ENCODE measurements at places on chromosomes 2 and 18.

DNA sequence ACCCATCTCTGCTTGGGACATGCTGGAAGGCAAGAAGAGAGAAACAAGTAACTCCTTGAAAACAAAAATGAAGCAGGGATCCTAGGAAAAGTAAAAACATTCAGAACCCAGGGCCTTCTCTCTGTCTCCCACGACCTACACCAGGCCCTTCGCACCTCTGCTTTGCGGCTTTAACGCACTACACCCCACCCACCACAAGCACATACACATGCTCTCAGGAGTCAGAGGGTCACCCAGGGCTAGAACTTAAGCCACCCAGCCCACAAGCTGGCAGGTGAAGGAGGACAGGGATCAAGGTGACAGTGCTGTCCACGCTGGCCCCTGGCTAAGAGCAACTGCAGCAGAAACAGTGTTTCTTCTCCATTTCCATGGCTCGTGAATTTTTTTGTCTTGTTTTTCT lies 72.2 kb downstream of the BCL11A start:
- DNase-seq, result no peak

GRCh38 chr2:20666304-20667150 lies at the start of gene GDF7:
Gene GDF7, plus strand, starts transcription at chr2:20667144. Its CDS starts 96 bp downstream, at chr2:20667240.
- DNase-seq, result no peak

DNA sequence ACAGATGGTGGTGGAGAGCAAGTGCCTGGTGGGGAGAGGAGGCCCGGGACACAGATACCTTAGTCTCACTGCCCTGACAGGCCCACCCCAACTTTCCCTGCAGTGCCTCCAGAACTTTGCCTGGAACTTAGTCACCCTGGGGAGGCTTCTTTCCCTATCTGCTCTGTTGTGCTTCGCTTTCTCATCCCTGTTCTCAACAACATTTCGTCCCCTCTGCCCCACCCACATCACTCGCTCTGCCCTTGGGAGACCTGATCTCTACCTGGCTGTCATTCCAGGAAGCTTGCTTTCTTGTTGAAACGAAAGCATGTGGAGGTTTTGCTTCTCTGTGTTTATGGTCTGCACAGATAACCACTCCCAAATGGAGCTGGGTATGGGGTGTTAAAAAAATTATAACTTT lies 93.8 kb downstream of the PRKCE start:
- no peak for DNase-seq

DNA sequence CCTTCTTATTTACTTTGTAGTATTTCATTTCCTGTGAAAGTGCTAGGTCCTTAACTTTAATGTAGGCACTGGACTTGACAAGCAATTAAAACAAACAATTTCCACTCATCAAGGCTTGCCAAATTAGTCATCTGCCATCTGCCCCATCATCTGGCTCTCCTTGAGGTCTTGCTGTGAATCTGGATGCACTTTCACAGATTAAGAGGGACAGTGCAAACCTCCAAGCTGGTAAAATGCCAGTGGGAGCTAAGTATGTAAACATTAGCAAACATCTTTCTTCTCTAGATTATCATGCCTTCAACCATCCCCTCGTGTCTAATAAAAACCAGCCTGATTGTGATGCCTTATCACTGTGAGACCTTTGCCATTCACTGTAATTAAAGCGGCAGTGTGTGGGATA lies 402.9 kb downstream of the ERBB4 start:
- no peak for DNase-seq

- DNase-seq, result no peak
Measured at GRCh38 chr2:235756491-235756890, 262.6 kb downstream of the AGAP1 start.

GRCh38 chr2:72991439-72991725 lies 74.1 kb downstream of the EMX1 start:
- DNase-seq, result no peak

DNA sequence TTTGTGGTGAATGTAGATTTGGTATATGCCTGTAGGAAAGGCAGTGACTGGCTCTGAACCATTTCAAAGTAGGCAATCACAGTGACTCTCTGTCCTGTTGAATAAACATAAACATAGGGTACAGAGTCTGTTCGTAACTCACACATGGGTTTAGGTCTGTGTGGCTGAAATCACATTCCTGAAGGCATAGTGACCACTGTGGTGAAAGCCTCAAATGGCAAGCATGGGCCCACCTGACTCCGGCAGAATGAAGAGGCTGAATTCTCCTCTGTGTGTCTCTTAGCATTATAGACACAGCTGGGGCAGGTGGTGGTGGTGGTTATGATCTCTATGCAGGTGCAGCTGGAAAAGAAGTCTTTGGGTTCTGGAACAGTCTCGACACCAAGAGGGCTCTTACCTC lies 61.2 kb downstream of the ITGA6 start:
- no peak for DNase-seq

- DNase-seq, result no peak
Measured at GRCh38 chr2:135836596-135837270, at the start of gene LCT. Gene LCT, minus strand, starts transcription at chr2:135837184. Its CDS starts 15 bp downstream, at chr2:135837169.

- DNase-seq, result peak; percentile 92
Measured at GRCh38 chr2:182587831-182588230, 128.2 kb upstream of the DNAJC10 start.

GRCh38 chr2:222523783-222524544 lies 99.6 kb downstream of the SGPP2 start:
- DNase-seq, result no peak

DNA sequence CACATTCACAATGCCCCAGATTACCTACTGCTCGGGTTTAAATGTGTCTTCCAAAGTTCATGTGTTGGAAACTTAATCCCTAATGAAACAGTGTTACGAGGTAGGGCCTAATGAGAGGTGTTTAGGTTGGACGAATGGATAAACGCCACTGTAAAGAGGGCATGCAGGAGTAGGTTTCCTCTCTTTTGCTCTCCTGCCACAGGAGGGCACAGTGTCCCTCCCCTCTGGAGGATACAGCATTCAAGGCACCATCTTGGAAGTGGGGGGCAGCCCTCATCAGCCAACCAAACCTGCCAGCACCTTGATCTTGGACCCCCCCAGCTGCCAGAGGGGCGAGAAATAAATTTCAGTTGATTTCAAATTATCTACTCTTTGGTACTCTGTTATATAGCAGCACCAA lies 103.5 kb downstream of the TSHZ1 start:
- no peak for DNase-seq

GRCh38 chr2:12982149-12982584 lies 265.4 kb downstream of the TRIB2 start:
- peak; percentile 73 for DNase-seq

- DNase-seq, result no peak
Measured at GRCh38 chr2:5983511-5984272, 291.5 kb downstream of the SOX11 start.

DNA sequence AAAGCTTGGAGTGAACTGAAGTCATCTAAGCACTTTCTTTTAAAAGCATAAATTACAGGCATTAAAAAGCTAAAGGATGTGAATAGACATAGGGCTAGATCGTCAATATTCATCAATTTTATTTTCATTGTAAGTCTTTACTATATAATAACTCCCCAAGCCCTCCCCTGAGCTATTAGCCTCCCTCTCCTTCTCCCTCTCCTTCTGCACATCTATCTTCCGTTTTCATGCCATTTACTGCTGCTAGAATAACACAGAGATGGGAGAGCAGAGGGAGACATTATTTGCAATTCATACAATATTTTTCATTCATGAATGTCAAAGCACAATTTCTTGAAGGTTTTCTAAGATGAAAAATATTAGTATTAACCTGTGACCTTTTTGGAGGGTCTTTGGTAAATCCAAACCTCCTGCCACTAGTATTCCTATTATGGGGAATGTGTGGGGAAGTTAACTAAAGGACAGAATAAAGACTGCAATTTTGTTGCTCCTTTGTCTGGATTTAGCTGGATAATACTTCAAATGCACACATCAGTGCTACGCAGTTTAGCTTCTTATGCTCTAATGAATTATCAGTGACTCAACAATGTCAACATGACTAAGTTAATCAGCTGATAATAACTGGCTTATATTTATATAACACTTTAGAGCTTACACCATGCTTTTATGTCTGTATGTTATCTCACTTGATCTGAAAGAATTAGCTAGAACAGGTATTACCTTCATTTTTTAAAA lies 28.2 kb upstream of the MFF start:
- DNase-seq, result no peak

DNA sequence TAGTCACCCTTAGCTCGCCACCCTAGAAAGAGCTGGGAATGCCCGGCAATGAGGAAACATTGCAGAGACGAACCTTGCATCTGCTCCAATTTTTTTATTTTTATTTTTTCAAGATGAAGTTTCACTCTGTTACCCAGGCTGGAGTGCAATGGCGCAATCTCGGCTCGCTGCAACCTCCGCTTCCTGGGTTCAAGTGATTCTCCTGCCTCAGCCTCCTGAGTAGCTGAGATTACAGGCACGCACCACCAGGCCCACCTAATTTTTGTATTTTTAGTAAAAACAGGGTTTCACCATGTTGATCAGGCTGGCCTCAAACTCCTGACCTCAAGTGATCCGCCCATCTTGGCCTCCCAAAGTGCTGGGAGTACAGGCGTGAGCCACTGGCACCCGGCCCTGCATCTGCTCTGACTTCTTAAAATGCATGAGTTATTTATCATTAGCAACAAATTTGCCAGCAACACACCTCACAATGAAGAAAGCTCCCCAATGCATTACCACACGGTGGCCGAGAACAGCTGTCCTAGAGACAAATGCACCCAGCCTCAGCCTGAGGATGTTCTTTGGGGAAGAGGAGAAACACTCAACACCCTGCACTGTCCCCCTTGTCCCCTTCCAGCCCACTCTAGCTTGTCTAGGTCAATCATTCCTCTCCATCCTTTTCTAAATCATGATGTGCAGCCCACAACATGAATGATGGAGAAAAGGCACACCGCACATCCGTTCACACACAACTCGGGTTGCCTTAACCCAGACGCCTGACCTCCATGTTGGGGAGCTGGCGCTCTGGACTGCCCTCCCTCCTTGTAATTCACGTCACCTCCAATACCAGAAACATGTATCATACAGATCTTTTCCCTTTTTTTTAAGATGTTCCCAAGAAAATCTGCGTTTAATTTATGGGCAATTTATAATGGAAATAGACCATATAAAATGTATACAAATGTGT lies 46.9 kb downstream of the TTC32 start:
- DNase-seq, result no peak

GRCh38 chr2:199806179-199806578 lies 44.8 kb downstream of the FTCDNL1 start:
- DNase-seq, result no peak

GRCh38 chr2:224359569-224359968 lies 42.3 kb downstream of the FAM124B start:
- DNase-seq, result no peak

GRCh38 chr2:78330193-78330592 lies 695.3 kb upstream of the REG3G start:
- no peak for DNase-seq

DNA sequence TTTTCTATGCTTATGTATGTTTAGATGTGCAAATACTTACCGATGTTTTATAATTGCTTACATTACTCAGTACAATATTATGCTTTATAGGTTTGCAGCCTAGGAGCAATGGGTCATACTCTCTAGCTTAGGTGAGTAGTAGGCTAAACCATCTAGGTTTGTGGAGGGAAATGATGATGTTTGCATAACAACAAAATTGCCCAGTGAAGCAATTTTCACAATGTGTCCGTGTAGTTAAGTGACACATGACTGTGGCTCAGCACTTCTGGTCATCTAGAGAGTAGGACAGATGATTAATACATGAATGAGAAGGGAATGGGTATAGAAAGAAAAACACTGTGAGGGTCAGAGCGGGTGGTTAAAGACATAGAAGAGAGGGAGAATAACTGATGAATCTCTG lies 2116.2 kb upstream of the PIK3C3 start:
- DNase-seq, result no peak

GRCh38 chr2:147181351-147182029 lies 663.3 kb upstream of the ACVR2A start:
- DNase-seq, result no peak

GRCh38 chr2:24439280-24439970 lies 51.6 kb upstream of the NCOA1 start:
- DNase-seq, result no peak

GRCh38 chr18:55422456-55423180 lies 165.4 kb downstream of the TCF4 start:
- DNase-seq, result no peak

- DNase-seq, result no peak
Measured at GRCh38 chr18:54557958-54558357, 33.1 kb upstream of the DYNAP start.

DNA sequence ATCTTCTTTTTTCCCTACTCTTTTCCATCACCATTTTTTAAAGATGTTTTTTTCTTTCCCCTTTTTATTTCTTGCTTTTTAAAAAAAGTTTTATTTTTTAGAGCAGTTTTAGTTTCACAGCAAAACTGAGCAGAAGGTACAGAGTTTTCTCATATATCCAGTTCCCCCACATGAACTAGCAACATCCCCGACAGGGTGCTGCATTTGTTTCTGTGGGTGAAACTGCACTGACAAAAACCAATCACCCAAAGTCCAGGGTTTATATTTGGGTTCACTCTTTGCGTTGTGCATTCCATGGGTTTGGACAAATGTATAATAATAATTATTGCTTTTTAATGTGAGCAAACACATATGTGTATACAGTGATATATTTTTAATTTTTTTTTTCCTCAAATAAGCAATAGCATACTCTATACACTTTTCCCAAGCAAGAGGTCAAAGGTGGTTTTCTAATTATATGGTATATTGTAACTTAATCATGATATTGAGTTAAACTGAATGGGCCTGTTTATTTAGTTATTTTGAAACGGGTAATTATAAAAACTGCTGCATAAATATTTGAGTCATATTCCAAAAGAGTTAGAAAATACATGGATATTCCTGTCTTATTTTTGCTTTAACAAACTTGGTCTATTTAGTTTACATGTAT lies 50.3 kb downstream of the NCK2 start:
- DNase-seq, result no peak

DNA sequence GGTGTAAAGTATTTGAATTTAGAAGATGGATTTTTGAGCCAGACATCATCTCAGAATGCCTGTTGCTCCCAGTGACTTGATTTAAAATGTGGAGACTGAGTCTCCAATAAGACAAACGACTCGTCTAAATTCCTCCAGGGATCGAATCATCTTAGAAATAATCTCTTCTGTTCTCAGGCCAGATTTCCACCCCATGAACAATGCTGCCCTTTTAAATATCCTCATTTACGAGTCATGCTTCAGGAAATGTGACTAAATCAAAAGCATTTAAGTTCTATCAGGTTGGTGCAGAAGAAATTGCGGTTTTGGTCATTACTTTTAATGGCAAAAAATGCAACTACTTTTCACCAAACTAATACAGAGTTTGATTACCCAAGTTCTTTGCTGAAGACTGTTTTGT lies 684.6 kb upstream of the SOX11 start:
- no peak for DNase-seq

GRCh38 chr2:43075811-43076585 lies 150.4 kb downstream of the ZFP36L2 start:
- no peak for DNase-seq

DNA sequence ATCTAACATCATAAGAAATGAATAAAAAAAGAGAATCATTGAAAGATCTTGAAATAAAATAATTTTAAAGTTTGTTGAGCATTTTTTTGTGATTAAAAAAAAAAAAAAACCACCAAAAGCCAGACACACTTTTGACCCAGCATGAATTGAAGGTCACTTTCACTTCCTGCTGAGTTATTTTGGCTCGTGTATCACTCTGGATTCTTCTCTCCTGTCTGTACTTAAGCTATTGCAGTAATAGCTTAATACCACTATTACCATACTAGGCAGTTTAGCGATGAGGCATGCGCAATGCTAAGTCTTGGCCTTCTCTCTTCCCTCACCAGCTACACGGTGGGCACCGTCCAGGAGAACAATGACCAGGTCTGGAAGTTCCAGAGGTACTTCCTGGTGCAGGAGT lies 54.5 kb upstream of the SPP2 start:
- no peak for DNase-seq

All from HS-5 (cell line).